ENCODE measurements at places on chromosomes 6 and 20.

- DNase-seq, result no peak
Measured at GRCh38 chr6:144767051-144767450, 481.9 kb downstream of the UTRN start.

DNA sequence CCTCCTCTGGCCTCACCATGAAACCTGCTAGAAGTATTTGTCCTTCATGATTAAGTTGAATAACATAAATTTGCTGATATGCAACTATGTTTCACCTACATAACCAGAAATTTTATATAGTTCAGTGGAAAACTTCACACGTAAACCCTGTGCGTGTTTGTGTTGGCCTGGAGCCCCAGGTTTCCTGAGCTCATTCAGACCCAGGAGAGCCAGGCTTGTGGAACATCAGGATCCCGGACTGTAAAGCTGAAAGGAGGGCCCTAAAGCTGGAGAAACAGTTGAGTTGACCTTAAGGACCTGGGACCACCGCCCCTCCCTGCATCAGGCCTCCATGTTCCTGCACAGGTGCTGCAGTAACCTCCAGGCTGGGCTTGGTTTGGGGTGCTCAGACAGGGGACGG lies 3.1 kb upstream of the SPATS1 start:
- no peak for DNase-seq

GRCh38 chr6:4281341-4282293 lies 146.2 kb upstream of the ECI2 start:
- no peak for DNase-seq

- DNase-seq, result no peak
Measured at GRCh38 chr6:122482750-122483080, 11.1 kb upstream of the SERINC1 start.

DNA sequence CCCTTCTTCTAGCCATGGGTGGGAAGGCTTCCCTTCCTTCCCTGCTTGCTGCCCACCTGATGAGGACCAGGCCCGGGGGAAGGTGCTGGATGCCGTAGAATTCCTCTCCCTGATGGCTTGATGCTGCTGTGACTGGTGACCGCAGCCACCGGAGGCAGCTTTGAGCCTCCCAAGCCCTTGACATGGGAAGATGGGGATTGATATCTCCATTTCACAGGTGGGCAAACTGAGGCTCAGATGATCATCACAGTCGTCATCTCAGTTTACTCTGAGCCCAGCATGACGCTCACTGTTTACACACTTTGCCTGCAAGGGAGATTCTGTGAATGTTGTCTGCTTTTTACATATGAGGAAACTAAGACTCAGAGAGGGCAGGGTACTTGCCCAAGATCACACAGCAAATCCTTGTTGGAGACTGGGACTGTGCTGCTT lies 43.9 kb downstream of the SRC start:
- DNase-seq, result no peak

DNA sequence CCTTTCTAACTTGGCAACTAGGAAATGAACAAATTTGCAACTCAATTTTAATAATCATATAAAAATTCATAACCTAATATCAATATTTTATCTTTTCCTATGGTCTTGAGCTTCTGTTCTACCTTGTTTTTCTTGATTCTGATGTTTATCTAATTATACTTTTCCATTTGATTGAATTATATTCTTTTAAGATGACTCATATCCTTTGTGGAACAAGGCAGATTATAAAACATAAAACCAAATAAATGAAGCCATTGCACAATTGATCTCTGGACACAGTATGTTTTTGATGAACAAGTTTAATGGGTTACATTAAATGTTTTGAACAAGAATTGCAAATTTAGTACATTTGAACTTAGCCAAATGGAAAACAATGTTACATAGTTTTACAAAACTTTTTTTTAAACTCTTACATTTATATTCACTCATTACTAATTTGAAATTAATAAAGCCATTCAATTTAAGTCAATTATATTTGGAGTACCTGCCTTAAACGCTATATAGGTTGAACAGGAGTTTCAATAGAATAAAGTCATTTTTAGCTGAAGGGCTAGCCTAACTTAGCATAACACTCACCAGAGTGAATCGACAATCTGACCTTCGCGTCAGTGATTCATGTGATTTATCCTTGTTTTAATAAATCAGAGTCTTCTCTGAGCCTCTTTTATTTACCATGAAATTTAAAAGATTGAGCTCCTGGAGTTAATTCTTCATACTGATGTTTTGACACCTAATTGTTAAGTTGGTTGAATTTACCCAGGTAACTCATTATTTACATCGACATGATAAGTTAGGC lies 3.8 kb downstream of the NCOA7 start:
- no peak for DNase-seq
